MG63 (cell line): ENCODE measurements at places on chromosomes 2 and 18. TPM values are rescaled to one million over a fixed set of nuclear protein-coding genes. Genes with fewer than 3 reads are reported as not detected.

GRCh38 chr2:152055366-152056108, 43.3 kb downstream of the CACNB4 start:
- DNase-seq: peak; percentile 36

DNA sequence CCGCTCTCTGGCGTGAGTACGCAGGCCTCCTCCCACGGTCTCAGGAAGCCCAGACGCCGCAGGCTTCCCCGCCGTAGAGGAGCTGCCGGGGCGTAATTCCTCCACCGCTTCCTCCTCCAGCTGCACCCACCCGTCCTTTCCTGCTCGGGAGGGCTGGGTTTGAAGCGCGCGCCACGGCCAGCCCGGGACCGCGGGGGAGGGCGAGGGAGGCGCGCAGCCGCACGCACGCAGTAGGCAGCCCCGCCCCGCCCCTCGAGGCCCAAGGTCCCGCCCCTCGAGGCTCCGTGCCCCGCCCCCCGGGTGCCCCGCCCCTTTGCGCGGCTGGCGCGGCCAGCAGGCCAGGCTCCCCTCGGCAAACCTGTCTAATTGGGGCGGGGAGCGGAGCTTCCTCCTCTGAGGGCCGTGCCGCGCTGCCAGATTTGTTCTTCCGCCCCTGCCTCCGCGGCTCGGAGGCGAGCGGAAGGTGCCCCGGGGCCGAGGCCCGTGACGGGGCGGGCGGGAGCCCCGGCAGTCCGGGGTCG, at the start of gene MALT1:
Gene MALT1, plus strand, starts transcription at position 355 of the 521 bp plus-strand sequence. CDS start 179 bp downstream, outside the sequence.
- peak; percentile 91 for DNase-seq

DNA sequence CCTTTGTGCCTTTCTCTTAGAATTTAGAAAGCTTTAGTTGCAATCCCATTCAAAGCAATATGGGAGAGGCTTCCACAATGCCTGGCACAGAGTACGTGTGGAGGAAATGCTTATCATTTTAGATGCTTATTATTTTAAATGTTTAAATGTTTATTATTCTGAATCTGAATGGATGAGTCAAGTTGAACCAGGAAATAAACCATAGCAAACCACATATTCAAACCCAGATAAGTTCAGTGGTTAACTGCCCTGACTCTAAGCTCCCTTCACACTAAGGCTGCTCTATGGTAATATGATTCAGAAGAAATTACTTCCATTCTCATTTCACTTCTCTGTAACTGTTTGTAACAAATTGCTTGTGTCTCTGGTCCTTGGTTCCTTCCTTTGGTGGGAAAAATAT, 5.2 kb upstream of the PPP4R1 start:
- DNase-seq: peak; percentile 33

Gene MARCHF4
- total RNA-seq: 0.03 and 0.12 TPM in 2 replicates
